ENCODE measurements at places on chromosomes 2 and 18. TPM values are rescaled to one million over a fixed set of nuclear protein-coding genes. Genes with fewer than 3 reads are reported as not detected.

Gene CRYGB
- total RNA-seq, result not detected

Gene FAM237A
- total RNA-seq, result not detected

Gene C2orf42
- 15.1 TPM for total RNA-seq

Gene TMEFF2
- not detected for total RNA-seq

Gene PRSS56
- not detected for total RNA-seq

Gene PIK3C3
- total RNA-seq, result 35.7 TPM

Gene FAM124B
- total RNA-seq, result 130 TPM

Gene PXDN
- 313 TPM for total RNA-seq

Gene PDIA6
- total RNA-seq, result 396 TPM

Gene SP110
- total RNA-seq, result 4.0 TPM

Gene HOXD8
- total RNA-seq, result 4.1 TPM

Gene KCNS3
- 0.81 TPM for total RNA-seq

Gene CELF4
- not detected for total RNA-seq

Gene EGR4
- total RNA-seq, result not detected

Gene CCDC74B
- 0.85 TPM for total RNA-seq

Gene TPO
- not detected for total RNA-seq

Gene ZFP36L2
- 5.1 TPM for total RNA-seq

Gene SMYD1
- not detected for total RNA-seq

Gene YPEL5
- 75.1 TPM for total RNA-seq

Gene CRYGC
- not detected for total RNA-seq

Gene APLF
- 6.5 TPM for total RNA-seq
